ENCODE measurements at places on chromosomes 11 and 22.

DNA sequence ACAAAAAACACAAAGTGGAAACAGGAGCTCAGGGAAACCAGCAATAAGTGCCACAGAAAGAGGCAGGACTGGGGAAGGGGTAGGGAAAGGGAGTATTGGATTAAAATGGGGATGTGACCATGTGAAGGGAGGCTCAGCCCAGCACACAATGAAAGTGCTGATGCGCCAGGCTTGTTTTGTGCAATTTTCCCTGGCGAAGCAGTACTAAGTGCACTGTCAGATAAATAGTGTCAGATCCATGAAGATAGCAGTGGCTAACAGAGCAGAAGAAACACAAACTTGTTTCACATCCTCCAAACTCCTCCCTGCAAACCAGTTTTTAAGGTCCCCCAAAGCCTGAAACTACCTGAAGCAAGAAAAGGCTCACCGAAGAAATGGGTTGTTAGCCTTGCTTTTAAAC, 50.7 kb upstream of the RAPSN start:
- DNase-seq = no peak

DNA sequence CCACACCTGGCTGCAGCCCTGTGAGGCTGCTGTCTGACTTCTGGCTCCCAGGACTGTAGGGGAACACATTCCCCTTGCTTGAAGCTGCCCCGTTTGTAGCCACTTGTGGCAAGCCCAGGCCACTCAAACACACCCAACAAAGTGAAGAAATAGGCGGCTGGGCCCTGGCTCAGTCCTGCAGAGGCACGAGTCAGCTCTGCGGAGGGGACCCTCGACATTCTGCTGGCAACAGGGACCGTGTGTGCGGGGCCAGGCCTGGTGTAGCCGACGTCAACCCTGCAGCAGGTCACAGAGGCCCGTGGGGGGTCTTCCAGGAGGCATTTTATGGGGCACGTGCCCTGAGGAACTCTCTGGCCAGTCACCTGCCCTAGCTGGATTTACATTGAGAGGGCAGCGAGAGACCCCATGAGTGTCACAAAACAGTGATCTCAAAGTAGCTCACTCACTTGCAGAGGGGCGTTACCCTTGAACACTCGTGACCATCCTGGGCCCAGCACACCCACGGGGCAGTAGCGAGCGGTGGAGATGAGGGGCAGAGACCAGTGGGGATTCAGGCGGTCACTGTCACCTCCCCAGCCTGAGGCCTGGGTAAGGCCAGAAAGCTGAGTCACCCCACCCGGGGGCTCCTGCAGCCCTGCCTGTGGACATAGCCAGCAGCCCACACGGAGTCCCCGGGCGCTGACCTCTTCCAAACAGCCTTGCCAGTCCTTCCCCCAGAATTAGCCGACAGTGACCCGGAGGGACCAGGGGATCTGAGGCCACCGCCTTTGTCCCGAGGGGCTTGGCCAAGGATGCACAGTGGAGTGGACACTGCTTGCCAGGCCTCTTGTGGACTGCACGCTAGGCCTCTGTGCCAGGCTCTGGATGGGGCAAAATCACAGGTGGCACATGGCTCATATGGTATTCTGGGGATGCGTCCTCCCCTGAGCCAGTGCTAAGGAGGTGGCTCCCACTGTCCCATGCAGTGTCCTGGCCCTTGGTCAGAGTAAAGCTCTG, 139.5 kb downstream of the CTTN start:
- DNase-seq = no peak

GRCh38 chr22:36220451-36220921, 18.8 kb downstream of the APOL2 start:
- peak; percentile 77 for DNase-seq

DNA sequence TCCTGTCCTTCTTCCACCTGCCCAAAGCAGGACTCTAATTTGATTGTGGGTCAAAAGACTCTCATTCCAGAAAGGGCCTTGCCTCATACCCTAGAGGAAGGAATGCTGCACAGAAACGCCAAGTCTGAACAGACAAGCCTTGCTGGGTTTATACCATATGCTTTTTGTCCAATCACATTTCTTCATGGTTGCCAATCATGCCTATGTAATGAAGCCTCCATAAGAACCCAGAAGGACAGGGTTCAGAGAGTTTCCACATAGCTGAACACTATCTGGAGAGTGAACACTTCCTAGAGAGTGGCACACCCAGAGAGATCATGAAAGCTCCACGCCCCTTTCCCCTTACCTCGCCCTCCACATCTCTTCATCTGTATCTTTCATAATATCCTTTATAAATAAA, 4.8 kb upstream of the SAA2 start:
- DNase-seq = no peak

GRCh38 chr11:45671246-45672171, 6.1 kb upstream of the CHST1 start:
- DNase-seq = no peak

DNA sequence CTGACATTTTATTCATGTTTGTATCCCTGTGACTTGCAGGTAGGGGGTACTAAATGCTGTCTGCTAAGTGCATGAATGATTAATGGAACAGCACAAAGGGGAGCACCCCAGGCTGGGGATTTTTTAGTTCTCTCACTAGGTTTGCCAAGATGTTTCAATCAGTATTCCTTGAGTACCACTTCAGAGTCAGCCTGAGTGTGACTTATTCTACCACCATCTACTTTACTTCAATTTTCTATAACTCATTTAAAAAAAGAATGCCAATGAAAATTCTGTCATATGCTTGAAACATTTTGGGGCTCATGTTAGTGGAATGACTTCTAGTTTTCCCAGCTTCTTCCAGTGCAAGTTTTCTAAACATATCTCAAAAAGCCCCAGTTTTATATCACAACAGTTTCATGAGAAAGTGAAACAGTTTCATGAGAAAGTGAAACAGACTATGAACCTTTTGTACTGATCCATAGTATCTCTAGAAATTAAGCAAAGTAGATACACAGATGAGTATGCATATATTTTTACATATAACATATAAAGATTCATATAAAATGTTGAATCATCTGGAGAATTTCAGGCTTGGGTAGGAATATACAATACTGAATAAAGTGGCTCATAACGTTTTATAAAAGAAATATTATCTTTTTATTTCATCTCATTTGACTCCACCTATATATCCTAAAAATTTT, 252.4 kb downstream of the GRM5 start:
- DNase-seq = no peak
